CD4-positive, alpha-beta memory T cell (primary cell): ENCODE measurements at places on chromosomes 16 and 17.
A peak's percentile ranks its signal among the peaks of the same experiment; 100 is the strongest.

- DNase-seq = no peak
Observed at GRCh38 chr17:17118399-17118798, 76.1 kb downstream of the MPRIP start.

- DNase-seq = no peak
Observed at GRCh38 chr17:77002103-77003045, 134.2 kb downstream of the MGAT5B start.

GRCh38 chr16:12896562-12896961 lies 4.8 kb upstream of the SHISA9 start:
- DNase-seq = no peak

DNA sequence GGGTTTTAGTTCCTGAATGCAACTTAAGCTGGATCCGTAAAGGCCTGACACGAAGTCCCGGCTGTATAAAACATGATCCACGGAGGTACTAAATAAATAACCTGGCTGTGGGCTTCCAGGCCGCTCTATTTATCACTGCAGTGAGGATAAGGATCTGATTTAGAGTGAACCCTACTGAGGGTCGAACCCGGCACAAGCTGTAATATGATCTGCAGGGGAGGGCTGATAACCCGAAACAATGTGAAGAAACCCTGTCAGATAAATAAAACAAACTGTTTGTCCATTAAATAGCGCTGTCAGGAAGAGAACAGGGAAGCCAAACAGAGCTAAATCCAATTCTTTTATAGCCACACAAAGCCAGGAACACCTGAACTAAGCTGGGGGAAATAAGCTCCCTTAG lies 375.6 kb upstream of the SALL1 start:
- no peak for DNase-seq

DNA sequence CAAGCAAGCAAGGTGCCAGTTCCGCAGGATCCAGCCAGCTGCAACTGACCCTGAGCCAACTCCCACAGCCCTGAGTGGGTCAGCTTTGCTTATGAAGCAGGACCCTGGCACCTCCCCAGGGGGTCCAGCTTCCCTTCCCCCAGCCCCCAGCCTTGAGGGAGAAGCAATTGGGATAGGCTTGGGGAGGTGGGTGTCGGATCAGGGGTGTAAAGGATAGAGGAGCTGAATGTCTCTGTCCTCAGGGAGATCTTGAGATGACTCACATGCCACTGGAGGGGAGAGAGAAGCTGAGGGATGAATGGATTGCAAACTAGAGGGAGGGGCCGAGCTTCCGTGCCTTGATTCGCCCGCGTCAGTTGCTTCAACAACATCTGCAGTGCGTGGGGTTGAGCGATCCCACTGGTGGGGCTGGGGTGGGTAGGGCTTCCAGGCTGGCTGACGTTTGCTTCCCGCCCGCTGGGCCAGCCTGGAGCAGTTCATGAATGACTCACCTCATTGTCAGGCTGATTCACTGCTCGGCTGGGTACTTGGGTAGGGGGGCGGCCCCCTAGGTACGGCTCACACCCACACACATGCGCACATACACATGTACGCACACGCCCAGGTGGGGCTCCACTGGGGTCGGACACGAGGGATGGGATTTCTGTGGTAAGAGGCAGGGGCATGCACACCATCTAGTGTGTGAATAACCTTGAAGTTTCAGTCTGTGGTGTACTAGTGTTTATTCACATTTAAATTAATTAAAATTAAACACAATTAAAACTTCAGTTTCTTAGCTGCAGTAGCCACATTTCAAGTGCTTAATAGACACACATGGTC lies 3.6 kb upstream of the HROB start:
- DNase-seq = no peak

- DNase-seq = no peak
Observed at GRCh38 chr16:4360538-4361021, 9.5 kb upstream of the PAM16 start.

DNA sequence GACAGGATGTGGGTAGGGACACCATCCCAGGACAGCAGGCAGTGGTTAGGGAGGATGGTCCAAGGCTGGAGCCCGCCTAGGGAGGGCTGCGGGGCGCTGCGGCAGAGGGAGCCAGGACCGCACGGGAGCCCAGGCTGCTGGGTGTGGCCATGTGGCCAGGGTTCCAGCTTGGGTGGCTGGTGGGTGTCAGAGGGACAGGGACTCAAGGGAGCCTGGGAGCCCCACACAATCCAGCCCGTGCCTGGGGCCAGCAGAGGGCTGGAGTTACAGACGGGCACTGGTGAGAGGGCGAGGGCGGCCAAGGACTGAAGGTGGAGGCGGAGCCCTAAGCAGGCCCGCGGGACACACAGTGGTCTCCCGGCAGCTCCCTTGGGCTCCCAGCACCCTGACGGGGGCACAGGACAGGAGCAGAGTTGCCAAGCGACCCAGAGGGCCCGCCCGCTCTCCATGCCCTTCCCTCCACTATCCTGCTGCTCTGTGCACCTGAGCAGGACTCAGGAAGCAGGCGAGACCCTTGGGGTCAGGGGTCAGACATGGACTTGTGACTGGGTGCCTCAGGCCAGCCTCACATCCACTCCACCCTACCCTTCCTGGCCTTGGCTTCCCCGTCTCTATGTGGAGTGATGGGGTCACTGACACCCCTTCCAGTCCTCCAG lies 7.1 kb downstream of the MRPL28 start:
- DNase-seq = no peak

DNA sequence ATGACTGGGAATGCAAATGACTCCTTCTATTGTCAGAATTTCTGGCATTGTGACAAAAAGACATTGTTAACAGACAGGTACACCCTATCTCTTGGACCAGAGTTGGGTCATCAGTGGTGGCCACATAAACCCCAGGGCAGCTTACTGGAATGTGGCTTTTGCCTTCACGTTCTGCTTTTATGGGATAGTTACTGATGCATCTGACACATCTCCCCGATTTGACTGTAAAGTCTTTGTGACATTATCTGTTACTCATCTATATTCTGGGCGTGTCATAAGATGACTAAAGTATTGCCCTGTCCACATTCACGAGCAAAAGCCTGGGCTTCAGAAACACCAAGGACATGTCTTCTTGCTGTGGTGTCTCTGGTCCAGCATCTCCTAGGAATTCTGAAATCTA lies 18.7 kb upstream of the AQP8 start:
- DNase-seq = no peak

DNA sequence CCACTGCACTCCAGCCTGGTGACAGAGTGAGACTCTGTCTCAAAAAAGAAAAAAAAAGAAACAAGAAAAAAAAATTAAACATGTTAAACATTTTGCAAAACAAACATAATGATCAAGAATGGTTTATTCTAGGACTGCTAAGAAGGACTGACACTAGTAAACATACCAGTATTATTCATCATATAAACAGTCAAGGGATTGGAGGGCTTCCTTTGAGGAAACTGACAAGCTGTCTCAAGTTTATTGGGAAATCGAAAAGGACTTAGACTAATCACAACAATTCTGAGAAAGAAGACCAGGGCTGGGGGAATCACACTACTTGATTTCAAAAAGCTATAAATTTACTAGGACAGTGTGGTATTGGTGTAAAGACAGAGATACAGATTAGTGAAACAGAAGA lies 75.5 kb downstream of the MYH10 start:
- no peak for DNase-seq

DNA sequence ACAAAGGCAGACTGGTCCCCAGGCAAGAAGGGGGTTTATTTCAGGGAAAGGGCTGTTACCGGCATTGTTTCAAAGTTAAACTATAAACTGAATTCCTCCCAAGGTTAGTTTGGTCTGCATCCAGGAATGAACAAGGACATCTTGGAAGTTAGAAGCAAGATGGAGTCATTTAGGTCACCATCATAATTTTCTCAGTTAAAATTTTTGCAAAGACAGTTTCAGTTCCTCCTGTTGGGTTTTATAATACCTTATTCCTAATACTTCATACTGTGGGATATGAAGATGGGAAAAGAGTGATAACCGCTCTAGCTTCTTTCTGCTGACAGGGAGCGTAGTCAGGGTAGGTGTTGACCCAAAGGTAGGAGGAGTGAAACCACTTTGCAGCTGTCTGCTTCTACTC lies 24.8 kb downstream of the PMM2 start:
- DNase-seq = no peak

DNA sequence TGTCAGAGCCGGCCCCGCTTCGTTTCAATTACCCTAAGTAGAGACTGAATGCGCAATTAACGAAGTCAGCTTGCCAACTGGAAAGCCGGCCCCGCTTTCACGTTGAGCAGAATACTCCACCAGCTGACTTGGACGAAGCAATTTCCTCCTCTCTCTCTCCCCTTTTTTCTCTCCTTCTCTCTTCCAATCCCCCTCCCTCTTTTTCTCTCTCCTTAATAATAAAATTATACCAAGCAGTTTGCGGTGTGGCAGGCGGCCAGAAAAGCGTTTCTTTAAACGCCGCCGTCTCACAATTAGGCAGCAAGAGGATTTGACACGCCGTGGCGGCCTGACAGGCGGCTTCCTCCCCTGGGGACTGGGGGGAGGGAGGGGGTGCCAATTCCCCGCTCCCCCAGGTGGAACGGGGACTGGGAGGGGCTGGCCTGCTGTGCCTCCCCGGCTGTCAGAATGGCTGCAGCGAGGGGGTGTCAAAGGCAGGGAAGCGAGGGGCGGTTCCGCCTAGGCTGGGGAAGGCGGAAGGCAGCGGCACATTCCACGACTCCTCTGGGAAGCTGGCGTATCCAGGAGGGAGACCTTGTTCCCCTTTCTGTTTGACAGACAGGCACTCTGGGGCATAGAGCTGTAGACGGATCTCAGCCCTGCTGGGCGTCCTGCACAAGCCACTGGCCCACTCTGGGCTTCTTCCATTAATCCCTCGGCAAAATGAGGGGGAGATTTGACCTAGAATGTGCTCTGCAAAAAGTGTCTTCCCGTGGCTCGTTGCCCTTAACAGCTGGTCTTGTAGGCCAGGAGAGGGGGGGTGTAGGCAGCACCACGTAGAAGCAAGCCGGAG lies 52.7 kb downstream of the SREBF1 start:
- no peak for DNase-seq

GRCh38 chr17:82932518-82933310 lies 92.9 kb upstream of the ZNF750 start:
- no peak for DNase-seq

- no peak for DNase-seq
Observed at GRCh38 chr16:19933740-19934139, 49.1 kb upstream of the GPRC5B start.

DNA sequence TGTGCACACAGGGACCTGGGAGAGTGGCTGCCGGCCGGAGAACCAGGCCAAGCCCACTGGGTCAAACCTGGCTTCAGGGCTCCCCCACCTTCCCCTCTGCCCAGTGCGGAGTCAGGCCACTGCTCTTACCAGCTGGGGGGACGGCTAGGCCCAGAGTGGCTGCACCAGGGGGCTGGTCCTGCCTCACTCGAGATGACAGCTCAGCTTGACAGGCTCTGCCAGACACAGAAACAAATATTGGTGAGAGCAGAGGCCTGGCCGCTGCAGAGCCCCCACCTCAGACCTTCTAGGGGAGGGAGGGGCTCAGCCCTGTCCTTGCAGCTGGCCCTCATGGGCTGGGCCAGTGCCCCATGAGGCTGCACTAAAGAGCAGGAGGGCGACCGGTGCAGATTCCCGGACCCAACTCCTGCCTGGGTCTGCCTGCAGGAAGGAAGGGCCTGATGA lies 4.5 kb downstream of the NUDT16L1 start:
- DNase-seq = no peak

DNA sequence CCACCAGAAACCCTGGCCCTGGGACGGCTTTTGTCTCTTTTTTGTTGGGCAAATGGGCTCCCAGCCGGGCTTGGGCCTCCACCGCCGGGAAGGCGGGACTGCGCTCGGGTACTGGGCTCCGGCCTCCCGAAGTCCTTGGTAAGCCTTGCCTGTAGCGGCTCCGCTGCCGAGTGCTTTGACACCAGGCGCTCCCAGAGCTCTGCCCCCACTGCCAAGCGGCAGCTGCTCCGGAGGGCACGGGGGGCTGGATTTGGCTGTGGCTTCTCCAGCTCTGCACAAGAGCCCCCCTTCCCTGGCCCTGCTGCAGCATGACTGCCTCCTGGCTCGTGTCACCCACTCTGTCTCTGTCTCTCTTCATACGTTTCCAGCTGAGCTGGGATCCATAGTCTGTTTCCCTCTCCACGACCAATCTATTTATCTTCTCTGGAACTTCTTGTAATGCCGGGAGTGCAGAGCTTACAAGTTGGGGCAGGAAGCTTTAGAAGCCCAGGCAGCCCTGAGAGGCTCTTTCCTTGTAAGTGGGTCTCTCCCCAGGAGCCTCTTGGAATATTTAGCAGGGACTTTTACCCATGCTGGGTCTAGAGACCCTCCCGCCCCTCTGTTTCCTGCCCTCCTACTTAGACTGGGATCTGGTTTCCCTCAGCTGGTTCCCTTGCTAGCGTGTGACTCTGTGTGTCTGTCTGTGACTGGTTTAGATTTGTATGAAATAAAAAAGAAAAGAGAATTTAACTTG lies 246.9 kb upstream of the GSE1 start:
- no peak for DNase-seq

- no peak for DNase-seq
Observed at GRCh38 chr16:46976550-46976949, 3.1 kb upstream of the DNAJA2 start.

DNA sequence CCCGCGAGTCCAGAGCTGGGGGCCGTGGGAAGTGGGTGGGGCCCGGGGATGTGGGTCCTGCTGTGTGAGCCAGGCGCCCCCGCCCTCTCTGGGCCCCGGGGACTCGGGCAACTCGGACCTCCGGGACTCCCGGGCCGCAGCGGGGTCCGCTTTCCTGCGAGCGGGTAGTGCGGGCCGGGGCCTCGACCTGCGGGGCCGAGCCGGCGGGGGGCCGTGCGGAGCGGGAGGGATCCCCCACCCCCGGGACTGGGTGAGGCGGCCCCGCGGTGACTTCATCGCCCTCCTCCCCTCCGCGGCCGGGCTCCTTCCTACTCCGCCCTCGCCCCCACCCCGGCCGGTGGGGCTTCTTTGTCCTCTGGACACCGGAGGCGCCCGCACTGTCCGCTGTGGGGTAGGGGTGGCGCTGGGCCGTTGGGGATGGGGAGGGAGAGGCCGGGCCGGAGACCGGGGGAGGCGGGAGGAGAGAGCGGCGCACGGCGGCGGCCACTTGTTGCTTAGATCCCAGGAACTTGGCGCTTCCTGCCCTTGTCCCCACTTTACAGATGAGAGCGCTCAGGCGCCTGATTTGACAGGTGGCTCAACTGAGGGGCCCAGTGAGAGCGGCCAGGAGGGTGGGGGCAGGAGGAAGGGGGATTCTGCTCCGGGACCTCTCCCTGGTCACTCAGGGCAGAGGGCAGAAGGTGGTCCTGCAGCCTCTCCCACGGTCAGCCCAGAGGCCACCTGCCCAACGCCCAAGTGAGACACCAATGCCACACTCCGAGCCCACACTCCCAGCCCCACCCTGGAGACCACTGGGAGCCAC lies 874 bp downstream of the CMTM3 start:
- DNase-seq = peak; percentile 26

- no peak for DNase-seq
Observed at GRCh38 chr17:10295728-10296343, 77.0 kb downstream of the MYH13 start.

DNA sequence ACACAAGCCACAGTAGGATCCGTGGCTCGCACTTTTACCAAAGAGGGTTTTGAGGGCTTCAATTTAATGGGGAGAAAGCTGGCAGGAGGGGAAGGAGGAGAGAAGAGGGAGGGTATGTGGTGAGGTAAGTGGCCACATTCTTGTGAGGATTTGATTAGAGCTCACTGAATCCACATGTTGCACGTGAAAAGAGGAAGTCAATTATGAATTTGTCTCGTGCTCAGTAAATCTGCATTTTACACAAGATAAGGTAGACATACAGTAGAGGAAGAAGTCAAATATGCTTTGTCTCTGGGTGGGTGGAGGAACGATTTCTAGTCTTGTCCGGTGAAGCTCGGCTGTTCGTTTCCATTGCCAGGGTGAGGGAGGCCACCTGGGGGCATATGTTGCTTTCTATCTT lies 862 bp downstream of the ZNF232 start:
- DNase-seq = no peak

GRCh38 chr17:41301916-41302901 lies at the start of gene KRTAP29-1:
Gene KRTAP29-1, minus strand, starts transcription at chr17:41302851. Its CDS starts 0 bp downstream, at chr17:41302851.
- DNase-seq = no peak

- DNase-seq = no peak
Observed at GRCh38 chr17:50966163-50966666, 100.1 kb upstream of the TOB1 start.
